8988T (cell line): ENCODE measurements at places on chromosomes 3 and 15.

- no peak for DNase-seq
Measured at GRCh38 chr3:189900578-189900977, 220.1 kb downstream of the P3H2 start.

GRCh38 chr3:67418426-67419217, 235.8 kb downstream of the SUCLG2 start:
- DNase-seq, result no peak

DNA sequence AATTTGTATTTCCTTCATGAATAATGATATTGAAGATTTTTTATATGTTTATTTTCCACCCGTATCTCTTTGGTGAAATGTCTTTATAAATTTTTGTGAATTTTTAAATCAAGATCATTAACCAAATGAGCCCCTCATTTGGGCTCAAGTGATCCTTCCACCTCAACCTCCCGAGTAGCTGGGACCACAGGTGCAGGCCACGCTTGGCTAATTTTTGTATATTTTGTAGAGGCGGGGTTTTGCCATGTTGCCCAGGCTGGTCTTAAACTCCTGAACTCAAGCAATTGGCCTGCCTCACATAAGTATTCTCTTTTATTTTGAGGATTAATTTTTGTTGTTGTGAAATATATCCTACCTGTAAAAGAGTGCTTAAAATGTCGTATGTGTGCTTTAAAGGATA, 4.9 kb downstream of the BBS4 start:
- DNase-seq, result no peak

DNA sequence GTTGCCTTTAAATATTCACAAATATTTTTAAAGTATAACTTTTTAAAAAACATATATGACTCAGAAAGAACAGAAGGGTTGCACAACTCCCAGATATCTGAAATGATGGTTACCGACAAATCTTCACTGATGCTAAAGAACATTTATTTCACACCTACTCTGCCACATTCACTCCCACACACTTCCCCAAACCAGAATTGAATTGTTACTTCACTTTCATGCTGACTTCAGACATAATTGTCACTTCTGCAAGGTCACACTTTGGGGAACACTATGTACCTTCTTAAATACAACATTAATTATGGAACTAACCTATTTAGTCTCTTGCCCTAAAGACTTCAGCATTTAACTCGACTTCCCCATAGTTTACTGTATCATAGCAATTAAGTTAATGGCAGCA, 795.1 kb downstream of the FHIT start:
- no peak for DNase-seq

GRCh38 chr3:112043621-112044201, 9.2 kb downstream of the TMPRSS7 start:
- DNase-seq, result peak; percentile 15

DNA sequence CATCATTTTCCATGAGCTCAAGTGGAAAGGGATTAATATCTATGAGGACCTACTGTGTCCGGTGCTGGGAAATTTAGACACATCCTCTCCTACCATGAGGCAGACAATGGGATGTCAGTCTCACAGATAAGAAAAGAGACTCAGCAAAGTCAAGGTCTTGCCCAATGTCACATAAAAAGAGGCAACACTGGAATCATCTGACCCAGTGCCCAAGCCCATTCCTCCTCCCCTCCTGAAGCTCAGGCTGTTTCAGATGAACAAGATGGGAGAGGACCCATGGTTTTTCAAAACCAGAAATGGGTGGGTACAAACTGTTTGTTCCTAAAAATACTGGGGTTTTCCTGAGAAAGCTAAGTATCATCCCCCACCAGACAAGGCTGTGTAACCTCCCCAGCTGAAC, 22.2 kb downstream of the POC1A start:
- DNase-seq, result no peak

- no peak for DNase-seq
Measured at GRCh38 chr15:44264148-44264547, 24.4 kb upstream of the GOLM2 start.

- DNase-seq, result no peak
Measured at GRCh38 chr3:170469151-170470062, 50.7 kb downstream of the CLDN11 start.

DNA sequence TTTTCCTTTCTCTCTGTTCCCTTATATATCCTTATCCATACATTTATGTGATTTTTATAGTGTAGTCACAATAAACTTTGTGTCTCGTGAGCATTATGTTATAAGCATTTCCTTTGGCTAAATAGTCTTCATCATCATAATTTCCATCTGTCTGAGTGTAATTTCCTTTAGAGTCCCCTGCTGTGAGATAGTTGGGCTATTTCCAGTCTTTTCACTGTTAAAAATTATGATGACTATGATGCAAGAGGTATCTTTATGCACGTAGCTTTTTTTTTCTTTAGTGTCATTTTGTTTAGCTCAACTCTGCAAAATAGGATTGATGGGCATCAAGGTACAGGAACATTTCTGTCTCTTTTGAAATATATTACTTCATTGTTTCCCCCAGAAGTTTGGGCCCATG, 26.9 kb upstream of the CA12 start:
- DNase-seq, result no peak

GRCh38 chr15:76669521-76670207, 235.5 kb downstream of the SCAPER start:
- DNase-seq, result no peak

- no peak for DNase-seq
Measured at GRCh38 chr3:193080821-193081365, 160.1 kb upstream of the PLAAT1 start.

GRCh38 chr15:84685304-84685703, 27.3 kb upstream of the NMB start:
- DNase-seq, result no peak

DNA sequence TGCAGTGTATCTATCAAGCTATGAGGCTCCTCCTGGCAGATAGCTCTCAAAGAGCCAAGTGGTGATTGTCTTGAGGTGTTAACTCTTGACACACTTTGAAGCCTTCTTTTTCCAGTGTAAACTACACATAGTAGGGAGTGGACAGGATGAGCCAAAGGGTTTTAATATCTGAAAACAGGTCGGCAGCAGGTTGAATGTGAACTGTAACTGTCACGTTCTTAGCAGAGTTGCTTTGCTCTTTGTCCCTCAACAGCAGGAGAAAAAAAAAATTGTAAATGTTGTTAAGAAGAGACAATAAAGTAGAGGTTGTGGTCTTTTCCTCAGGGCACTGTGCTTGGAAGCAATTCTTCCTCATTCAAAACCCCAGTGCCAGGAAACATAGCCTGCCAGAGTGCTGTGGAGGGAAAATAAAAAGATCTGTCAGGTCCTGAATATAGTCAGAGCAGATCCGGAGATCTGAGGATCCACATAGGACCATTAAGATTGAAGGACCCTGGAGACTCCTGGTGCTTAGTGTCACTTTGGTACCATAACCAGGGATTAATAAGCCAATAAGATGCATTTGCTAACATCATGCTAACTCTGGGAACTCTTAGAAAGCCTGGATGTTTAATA, 229.7 kb downstream of the NAALADL2 start:
- no peak for DNase-seq

DNA sequence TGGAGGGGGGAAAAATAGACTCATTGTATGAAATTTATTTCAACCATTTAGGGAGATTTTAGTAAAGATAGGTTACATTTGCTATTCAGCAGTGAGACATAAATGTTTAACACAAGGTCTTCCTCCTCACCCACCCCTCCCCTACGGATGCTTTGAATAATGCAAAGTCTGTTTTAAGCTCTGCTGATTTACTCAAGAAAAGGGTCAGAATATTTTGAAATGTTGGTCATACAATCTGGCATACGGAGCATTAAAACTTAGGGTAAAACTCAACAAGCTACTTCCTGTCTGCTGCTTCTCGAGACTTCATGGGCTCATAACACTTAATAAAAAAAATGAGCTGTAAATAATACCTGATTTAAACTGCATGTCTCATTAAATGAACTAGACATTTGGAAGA, 156.3 kb downstream of the WNT5A start:
- no peak for DNase-seq

GRCh38 chr15:31840849-31841476, 189.4 kb upstream of the CHRNA7 start:
- DNase-seq, result no peak

- DNase-seq, result no peak
Measured at GRCh38 chr3:73768524-73769308, 144.0 kb upstream of the PDZRN3 start.

- no peak for DNase-seq
Measured at GRCh38 chr15:35834866-35835265, 288.9 kb upstream of the DPH6 start.

- DNase-seq, result no peak
Measured at GRCh38 chr3:110301781-110302180, 769.8 kb upstream of the NECTIN3 start.

- DNase-seq, result no peak
Measured at GRCh38 chr3:70943886-70944285, 631.4 kb upstream of the MDFIC2 start.

DNA sequence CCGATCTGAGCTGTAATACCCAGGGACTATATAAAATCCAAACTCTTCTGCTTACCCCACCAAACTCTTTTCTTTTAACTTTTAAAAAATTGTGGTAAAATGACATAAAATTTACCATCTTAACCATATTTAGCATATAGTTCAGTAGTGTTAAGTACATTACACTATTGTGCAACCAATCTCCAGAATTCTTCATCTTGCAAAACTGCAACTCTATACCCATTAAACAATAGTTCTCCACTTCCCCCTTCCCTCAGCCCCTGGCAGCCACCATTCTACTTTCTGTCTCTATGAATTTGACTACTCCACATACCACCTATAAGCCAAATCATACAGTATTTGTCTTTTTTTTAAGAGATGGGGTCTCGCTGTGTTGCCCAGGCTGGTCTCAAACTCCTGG, 38.7 kb downstream of the SENP8 start:
- DNase-seq, result no peak

GRCh38 chr3:182722907-182723306, 70.4 kb upstream of the ATP11B start:
- DNase-seq, result no peak

DNA sequence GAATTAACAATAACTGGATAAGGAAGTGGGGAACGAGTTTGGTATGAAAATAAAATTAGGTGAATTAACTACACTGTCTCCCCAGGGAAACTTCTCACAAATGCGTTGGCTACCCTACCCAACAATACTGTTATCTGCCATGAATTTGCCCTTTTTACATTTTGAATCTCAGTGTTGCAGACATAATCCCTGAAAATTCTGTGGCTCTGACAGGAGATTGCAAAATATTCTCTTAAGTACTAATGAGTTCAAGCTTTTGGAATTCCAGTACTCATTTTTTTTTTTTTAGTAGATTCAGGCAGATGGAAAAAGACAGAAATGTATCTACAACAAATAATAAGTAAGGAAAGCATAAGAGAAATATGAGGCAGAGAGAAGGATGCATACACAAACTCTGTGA, 332.6 kb downstream of the LSAMP start:
- no peak for DNase-seq

- DNase-seq, result no peak
Measured at GRCh38 chr3:550471-550870, 353.9 kb downstream of the CHL1 start.

- DNase-seq, result no peak
Measured at GRCh38 chr3:126556637-126557414, 1.9 kb downstream of the C3orf22 start.

- no peak for DNase-seq
Measured at GRCh38 chr15:25969886-25970285, 106.8 kb upstream of the ATP10A start.

GRCh38 chr15:50189633-50190032, 7.6 kb downstream of the SLC27A2 start:
- no peak for DNase-seq

DNA sequence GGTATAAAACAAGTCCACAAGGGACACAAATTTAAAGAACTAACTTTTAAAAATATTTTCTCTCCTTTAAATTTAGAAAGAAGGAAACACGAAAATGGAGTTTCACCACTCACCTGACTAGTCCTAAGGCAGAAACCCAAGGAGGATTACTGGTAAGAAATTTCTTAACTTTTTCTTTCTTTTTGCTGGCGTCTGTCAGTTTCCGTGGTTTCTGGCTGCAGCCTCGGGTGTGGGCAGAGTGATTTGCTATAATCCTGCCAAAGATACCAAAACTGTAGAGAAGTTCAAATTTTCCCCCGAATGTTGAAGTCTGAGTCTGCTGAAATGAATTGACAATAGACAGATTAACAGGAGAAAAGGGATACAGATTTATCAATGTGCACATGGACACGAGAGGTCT, 843.6 kb upstream of the ALCAM start:
- no peak for DNase-seq

DNA sequence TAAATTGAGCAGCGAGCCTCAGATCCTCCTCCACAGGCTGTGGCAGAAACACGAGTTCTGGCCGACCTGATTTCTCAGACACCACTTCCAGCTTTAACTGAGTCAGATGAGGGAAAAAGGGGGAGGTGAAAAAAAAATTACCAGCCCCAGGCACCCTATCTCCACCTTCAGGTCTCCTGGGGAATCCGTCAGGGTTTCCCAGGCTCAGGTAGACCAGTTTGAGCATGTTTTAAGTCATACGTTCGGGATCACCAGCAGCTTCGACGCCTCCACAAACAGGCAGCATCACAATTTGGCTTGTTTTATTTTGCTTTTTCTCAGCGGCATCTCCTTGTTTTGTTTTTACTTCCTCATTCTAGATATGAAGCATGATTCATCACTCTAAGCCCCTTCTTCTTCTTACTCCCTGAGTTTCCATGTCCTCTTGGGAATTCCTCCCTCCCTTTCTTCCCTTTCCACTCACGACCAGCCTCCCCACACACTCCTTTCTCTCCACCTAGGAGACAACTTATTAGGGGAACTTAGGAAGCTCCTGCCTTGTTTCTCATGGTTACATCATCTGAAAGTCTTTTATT, 190.1 kb downstream of the ZNF621 start:
- DNase-seq, result no peak

DNA sequence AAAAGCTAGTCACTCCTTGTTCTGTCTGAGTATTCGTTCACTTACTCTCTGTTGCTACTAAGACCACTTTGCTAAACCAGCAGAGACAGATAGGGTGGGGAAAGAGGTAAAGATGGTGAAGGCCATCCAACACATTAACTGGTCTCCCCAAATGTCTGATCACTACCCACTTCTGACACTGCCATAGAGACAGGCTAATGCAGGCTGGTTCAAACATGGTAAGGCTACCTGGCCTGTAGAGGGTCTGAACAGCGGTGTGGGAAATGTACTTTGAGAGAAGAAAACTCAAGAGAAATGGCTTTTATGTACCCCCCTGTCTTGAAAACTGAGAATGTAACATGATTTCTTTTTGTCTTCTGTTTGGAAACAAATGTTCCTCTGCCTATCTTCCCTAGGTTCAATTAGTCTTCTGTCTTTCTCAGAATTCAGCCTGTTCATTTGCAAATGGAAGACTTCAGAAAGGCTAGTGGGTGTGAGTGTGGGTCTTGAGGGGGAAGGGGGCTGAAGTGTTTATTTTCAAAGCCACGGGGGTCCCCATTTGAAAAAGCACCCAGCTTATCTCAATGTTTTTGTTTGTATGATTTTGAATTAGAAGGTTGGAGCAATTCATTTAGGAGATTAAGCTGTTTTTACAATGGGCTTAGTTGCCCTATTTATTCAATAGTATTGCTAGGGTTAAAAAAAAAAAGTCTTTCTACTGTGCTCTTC, 15.8 kb downstream of the ALDH1A2 start:
- no peak for DNase-seq
